ENCODE measurements at places on chromosomes 7 and 10. TPM values are rescaled to one million over a fixed set of nuclear protein-coding genes. Genes with fewer than 3 reads are reported as not detected.

LIPM gene
- not detected for total RNA-seq

TMEM139 gene
- not detected for total RNA-seq

TMEM26 gene
- total RNA-seq: 5.7 TPM

GSAP gene
- total RNA-seq: 6.9 TPM

GIMAP5 gene
- total RNA-seq: not detected

FAM241B gene
- total RNA-seq: 1.9 TPM

EBF3 gene
- total RNA-seq: not detected

HABP2 gene
- not detected for total RNA-seq

BLNK gene
- not detected for total RNA-seq

SFTPA1 gene
- not detected for total RNA-seq

CARD11 gene
- 2.2 TPM for total RNA-seq

ZNF679 gene
- total RNA-seq: not detected

ENO4 gene
- total RNA-seq: not detected

FAM171A1 gene
- 10.2 TPM for total RNA-seq

TMEM176A gene
- 0.34 TPM for total RNA-seq

FRMD4A gene
- total RNA-seq: 10.8 TPM

SLC18A2 gene
- total RNA-seq: not detected

SPDYE16 gene
- total RNA-seq: 0.22 TPM

Data from M059J (cell line).